ENCODE measurements at places on chromosomes 6 and 20. TPM values are rescaled to one million over a fixed set of nuclear protein-coding genes. Genes with fewer than 3 reads are reported as not detected.

Gene ARMH2
- polyA plus RNA-seq = not detected

Gene SCUBE3
- polyA plus RNA-seq = 7.7 TPM

Gene L3MBTL3
- polyA plus RNA-seq = 23.2 TPM

Gene BMP5
- 0.26 TPM for polyA plus RNA-seq

Gene TCF21
- polyA plus RNA-seq = 32.2 TPM

Gene SLC17A1
- not detected for polyA plus RNA-seq

Gene GRM4
- not detected for polyA plus RNA-seq

Gene FARS2
- 14.0 TPM for polyA plus RNA-seq

Gene CHRNA4
- polyA plus RNA-seq = not detected

Gene SLCO4A1
- 0.09 TPM for polyA plus RNA-seq

Gene SYTL3
- polyA plus RNA-seq = 1.6 TPM

Gene DEFB132
- polyA plus RNA-seq = not detected

Gene TRAPPC3L
- polyA plus RNA-seq = 0.19 TPM

Gene HAO1
- polyA plus RNA-seq = not detected

Gene TRIM40
- polyA plus RNA-seq = not detected

Gene ZC3H12D
- polyA plus RNA-seq = 0.02 TPM

Gene BMP7
- not detected for polyA plus RNA-seq

Gene CTAGE9
- polyA plus RNA-seq = not detected

Gene RBM38
- polyA plus RNA-seq = 8.2 TPM

Gene TSPO2
- not detected for polyA plus RNA-seq

Gene RING1
- polyA plus RNA-seq = 26.8 TPM

Gene DCDC2
- not detected for polyA plus RNA-seq

Gene KCNB1
- polyA plus RNA-seq = 0.04 TPM

Gene UFL1
- polyA plus RNA-seq = 12.9 TPM

Gene OR12D3
- not detected for polyA plus RNA-seq

Gene AIF1
- not detected for polyA plus RNA-seq

Gene AVP
- polyA plus RNA-seq = not detected

Gene SUPT3H
- polyA plus RNA-seq = 6.0 TPM

Gene SIRPB2
- polyA plus RNA-seq = not detected

Gene FAM209B
- polyA plus RNA-seq = not detected

Gene OTOR
- polyA plus RNA-seq = not detected

Gene CAGE1
- polyA plus RNA-seq = not detected

Measured in AG04450 (cell line).